ENCODE measurements at places on chromosomes 7 and 10.

- no peak for DNase-seq
These were observed 20.8 kb downstream of the AKR1E2 start for GRCh38 chr10:4846775-4847174.

- no peak for DNase-seq
These were observed 25.1 kb upstream of the GPR37 start for GRCh38 chr7:124790645-124791044.

DNA sequence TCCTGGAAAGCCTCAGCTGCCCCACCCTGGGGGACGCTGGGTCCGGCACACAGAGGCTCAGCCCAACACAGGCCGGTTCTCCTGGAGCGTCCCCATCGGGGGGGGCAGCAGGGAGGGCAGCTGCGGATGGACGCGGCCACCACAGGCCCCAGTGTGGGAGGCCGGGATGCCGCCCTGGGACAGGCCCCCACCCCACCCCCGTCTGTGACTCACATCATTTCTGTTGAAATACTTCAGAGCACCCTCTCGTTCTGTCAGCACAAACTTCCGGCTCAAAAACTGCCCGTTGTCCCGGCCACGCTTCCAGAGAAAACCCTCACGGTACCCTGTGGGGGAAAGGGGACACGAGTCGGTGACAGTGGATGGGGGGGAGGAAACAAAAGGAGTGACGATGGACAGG is 28.5 kb downstream of the GET4 start:
- DNase-seq: no peak

GRCh38 chr7:135205850-135206249 is 5.5 kb downstream of the WDR91 start:
- no peak for DNase-seq

- no peak for DNase-seq
These were observed 154.3 kb upstream of the GNAI1 start for GRCh38 chr7:79980376-79980775.

- DNase-seq: no peak
These were observed 73.7 kb upstream of the ABCB5 start for GRCh38 chr7:20541608-20542349.

DNA sequence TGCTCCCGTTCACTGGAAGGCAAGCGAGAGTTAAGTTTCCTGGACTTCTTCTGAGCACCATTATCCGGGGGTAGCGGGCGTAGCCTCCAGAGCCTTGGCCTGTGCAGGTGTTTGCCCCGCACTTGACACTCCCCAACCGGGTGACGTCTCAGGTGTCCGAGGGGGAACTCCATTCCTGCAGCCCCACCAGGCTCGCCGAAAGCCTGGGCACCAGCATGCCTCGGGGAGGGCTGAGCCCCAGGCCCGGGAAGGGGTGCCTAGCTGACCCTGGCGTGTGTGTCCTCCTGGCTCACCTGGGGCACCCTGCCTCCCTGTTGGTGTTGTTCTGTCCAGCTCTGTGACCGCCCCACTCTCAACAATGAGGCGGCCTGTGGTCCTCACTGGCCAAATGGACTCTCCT is 109.4 kb upstream of the GPR26 start:
- DNase-seq: no peak

DNA sequence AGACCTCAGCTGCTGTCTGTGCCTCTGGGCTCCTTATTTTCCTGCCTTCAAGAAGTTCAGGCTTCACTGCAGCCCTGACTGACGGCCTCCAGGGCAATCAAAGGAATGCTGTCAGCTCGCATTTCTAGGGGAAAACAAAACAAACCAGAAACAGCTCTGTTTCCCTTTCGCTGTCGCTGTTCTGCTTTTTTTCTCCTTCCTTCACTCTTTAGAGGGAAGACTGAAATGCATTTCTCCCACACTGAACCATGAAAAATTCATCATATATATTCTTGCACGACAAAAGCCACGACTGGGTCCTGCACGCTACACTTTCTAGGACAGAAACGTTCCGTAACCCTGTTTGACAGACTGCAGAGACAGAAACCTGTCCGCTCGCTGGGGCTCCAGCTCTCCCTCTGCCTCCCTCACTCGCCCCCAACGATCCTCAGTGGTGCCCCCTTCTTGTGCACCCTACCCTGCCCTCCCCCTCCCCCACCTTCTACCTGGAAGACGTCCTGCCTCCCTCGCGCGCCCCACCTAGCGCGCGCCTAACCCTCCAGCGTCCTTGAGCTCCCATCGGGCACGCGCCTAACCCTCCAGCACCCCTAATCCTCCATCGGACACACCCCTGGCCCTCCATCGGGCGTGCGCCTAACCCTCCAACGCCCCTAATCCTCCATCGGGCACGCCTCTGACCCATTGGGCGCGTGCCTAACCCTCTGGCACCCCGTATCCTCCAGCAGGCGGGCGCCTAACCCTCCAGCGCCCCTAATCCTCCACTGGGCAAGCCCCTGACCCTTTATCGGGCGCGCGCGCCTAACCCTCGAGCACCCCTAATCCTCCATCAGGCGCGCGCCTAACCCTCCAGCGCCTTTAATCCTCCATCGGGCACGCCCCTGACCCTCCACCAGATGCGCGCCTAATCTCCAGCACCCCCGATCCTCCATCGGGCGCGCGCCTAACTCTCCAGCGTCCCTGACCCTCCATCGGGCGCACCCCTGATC is 37.1 kb downstream of the SVOPL start:
- DNase-seq: no peak

- no peak for DNase-seq
These were observed at the start of gene ACHE for GRCh38 chr7:100895701-100895955. Gene ACHE, minus strand, starts transcription at chr7:100895888. Its CDS starts 1,656 bp downstream, at chr7:100894232.

DNA sequence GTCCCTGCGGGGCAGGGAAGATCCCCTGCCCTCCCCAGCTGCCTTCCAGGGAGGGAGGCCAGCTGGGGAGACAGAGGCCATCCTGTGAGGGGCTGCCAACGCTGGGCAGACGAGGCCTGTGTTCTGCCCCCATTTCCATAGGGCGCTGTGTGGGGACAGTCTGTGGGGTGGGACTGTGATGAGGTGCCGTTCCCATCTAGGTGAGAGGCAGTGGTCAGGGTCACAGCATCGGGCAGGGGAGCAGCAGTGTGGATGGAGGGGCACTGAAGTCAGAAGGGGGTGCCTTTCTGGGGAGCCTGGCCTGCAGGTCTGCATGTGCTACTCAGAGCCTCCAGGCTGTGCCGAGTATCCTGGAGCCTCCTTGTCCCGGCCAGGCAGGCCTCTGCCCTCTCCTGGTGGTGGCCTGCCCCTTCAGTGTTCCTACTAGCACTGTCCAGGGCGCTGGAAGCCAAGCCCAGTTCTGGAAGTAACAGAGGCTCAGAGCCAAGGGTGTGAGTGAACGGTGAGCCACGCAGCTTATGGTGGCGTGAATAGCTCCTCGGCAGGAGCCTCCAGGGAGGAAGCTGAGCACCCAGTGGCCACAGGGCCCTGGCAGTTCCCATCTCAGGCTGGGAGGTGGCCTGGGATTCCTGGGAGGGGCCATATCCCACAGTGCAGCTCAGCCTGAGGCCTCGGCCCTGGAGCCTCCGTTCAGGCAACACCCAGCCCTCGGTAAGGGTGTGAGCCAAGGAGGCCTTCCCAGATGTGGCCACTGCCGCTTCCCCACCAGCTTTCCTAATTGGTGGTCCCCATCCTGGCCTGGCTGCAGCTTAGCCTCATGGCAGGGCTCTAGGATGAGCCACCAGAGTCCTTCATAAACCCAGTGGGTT is 23.3 kb upstream of the CSGALNACT2 start:
- no peak for DNase-seq

DNA sequence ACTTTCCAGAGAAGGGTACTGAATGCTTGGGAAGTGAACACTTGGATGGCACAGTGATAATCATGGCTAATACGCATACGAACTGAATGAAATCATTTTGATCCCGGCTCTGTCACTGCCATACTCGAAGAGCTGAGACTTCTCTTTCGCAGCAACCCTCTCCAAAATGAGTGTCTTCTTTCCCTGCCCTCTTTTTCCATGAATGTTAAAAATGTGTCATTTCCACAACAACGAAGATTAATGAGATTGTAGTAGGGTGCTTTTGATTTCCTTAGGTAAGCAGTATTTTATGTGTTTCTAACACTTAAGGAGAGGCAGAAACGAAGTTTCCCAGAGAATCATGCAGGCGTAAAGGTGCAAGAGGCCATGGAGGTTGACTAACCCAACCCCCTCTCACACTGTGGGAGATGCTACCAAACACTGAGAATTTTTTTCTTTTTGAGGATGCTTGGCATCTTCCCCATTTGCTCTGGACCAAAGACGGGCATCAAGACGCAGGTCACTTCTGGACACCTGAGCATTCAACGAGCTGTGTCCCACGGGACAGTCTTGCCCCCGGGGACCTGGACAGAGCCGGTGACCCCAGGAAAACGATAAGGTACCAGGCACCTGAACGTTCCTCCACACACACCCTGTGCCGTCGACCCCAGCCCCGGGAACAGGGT is 823 bp downstream of the COPG2 start:
- no peak for DNase-seq

DNA sequence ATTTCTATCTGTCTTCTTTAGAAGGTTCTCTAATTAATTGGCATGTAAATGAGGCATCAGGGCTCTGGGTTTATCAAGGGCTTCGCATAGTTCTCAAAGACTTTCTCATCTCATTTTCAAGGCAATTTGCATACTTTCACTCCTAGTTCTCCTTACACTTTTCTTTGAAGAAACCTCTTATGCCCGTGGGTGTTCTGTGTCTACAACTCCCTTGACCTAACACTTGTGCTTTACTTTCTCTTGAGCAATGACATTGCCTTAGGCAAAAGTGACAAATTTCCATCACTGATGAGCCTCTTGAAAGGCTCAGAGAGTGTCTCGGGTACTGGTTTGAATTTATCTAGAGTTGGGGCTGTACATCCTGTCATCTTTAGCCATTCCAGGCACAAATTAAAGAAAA is 74.7 kb upstream of the ITPRID1 start:
- no peak for DNase-seq

DNA sequence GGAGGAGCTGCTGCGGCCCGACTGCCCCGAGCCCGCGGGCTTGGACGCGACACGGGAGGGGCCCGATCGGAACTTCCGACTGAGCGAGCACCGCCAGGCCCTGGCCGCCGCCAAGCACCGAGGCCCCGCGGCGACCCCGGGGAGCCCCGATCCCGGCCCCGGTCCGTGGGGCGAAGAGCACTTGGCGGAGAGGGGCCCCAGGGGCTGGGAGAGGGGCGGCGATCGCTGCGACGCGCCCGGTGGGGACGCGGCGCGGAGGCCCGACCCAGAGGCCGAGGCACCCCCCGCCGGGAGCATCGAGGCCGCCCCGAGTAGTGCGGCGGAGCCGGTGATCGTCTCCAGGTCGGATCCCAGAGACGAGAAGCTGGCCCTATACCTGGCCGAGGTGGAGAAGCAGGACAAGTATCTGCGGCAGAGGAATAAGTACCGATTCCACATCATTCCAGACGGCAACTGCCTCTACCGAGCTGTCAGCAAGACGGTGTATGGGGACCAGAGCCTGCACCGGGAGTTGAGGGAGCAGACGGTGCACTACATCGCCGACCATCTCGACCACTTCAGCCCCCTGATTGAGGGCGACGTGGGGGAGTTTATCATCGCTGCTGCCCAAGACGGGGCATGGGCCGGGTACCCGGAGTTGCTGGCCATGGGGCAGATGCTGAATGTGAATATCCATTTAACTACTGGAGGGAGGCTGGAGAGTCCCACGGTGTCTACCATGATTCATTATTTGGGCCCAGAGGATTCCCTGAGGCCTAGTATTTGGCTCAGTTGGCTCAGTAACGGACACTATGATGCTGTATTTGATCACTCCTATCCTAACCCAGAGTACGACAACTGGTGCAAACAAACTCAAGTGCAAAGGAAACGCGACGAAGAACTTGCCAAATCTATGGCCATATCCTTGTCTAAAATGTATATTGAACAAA is 1.4 kb downstream of the OTUD1 start:
- DNase-seq: no peak

GRCh38 chr10:125344573-125345171 is 184.3 kb upstream of the CTBP2 start:
- no peak for DNase-seq

- DNase-seq: no peak
These were observed 61.7 kb upstream of the RAB11FIP2 start for GRCh38 chr10:118108194-118109026.

DNA sequence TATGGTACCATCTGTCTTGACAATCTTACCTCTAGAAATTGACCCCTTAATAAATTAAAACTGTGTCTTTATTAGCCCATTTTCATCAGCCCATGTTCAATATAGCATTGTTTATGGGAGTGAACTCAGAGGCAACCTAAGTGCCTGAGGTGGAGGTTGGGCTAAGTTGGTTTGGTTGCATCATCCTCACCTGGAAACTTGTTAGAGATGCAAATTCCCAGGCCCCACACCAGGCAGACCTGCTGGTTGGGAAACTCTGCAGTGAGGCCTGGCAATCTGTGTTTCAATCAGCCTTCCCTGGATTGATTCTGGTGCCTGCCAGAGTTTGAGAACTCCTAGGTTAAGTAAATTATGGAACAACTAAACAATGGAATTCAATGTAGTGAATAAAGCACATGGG is 9.4 kb upstream of the FAM170B start:
- DNase-seq: no peak

DNA sequence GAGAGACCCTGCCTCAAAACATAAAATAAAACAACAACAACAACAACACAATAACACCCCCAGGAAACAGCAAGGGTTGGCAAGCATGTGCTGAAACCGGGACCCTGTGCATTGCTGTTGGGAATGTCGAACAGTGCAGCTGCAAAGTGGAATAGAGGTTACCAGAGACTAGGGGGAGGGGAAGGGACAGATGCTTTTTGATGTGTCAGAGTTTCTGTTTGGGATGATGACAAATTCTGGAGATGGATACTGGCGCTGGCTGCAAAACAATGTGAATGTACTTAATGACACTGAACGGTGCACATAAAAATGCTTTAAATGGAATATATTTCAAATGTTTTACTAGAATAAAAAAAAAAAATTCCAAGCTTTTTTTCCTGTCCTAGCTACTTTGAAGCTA is 241.8 kb downstream of the TEX36 start:
- no peak for DNase-seq

DNA sequence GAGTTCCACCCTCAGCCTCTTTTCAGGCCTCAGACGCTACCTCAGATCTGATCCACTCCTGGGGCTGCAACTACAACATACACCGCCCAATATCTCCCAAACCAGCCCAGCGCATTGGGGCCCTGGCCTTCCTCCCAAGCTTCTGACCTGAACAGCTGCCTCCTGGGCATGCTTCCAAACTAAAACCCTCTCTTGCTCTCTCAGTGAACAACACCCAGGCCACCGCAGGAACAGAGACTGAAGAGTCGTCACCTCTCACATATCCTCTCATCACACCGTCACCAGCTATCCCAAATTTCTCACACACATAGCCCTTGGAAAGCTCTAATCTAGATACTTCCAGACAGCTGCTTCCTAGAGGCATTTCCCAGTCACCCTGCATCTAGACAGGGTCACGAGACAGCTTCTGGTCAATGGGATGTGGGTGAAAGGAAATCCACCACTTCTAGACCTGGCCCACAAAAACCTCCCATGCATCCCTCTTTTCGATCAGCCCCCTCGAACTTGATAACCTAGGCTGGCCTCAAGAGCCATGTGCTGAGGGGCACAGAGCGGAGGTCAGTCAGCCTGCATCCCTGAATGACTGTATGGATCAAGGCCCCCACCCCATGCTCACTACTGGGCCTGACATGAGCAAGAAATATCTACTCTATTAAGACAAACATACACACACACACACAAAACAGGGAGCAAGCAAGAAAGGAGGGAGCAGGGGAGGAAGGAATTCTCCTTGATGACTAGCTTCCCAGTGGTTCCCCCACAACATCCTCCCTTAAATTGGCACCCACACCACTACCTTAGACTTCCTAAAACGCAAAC is 1.8 kb downstream of the PARP12 start:
- DNase-seq: no peak
